ENCODE measurements at places on chromosomes 2 and 18.

GRCh38 chr2:231321021-231321420, 74.5 kb upstream of the B3GNT7 start:
- no peak for DNase-seq

DNA sequence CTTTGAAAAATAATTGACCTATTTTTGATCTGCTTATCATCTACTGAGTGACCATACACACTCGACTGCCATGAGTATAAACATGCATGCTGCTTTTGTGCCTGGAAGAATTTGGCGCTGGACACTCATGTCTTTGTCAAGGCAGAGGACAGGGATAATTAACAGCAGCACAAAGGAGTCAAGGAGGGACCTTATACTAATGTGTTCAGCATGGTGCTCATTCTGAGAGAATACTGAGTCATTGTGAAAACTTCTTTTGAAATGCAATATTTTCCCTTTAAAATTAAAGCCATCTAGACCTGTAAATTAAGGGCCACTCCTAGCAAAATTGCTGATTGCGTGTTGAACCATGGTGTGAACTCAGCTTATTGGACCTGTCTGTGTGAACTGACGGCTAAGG, 116.3 kb downstream of the ZNF532 start:
- DNase-seq, result no peak

DNA sequence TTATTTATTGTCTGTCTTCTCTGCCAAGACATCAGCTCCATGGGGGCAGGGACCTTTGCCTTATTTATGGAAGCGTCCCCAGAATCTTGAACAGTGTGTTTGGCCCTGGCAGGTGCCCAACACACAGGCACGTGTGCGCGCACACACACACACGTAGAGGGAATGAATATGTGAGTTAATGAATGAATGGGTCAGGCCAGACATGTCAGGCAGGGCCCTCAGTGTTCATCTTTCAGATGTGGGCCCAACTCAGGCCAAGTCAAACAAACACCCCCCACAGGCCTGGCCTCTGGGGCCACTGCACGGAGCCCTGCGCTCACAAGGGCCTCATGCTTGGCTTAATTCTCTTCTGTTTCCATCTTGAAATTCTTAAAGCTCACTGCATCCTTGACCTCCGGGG, 54.1 kb downstream of the DYSF start:
- DNase-seq, result no peak

DNA sequence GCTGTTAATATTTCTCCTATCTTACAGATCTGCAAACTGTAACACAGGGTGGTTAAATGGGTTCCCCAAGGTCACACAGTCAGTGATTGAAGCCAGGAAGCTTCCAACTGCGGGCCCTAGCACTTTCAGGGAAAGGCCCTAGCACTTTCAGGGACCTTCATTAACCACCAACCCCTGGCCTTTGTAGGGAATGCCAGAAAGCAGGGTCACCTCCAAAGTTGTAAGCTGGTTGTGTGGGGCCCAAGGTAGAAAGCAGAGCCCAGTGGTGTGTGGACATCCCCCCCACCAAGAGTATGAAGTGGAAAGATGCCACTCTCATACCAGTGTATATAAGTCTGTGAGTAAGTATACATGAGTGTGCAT, 4.4 kb downstream of the DLX2 start:
- no peak for DNase-seq
